ENCODE measurements at places on chromosomes 6 and 20. TPM values are rescaled to one million over a fixed set of nuclear protein-coding genes. Genes with fewer than 3 reads are reported as not detected.

GJA10 gene
- total RNA-seq = not detected

DDO gene
- 1.6 TPM for total RNA-seq

MATN4 gene
- 0.17 TPM for total RNA-seq

UNC93A gene
- total RNA-seq = not detected

DNA sequence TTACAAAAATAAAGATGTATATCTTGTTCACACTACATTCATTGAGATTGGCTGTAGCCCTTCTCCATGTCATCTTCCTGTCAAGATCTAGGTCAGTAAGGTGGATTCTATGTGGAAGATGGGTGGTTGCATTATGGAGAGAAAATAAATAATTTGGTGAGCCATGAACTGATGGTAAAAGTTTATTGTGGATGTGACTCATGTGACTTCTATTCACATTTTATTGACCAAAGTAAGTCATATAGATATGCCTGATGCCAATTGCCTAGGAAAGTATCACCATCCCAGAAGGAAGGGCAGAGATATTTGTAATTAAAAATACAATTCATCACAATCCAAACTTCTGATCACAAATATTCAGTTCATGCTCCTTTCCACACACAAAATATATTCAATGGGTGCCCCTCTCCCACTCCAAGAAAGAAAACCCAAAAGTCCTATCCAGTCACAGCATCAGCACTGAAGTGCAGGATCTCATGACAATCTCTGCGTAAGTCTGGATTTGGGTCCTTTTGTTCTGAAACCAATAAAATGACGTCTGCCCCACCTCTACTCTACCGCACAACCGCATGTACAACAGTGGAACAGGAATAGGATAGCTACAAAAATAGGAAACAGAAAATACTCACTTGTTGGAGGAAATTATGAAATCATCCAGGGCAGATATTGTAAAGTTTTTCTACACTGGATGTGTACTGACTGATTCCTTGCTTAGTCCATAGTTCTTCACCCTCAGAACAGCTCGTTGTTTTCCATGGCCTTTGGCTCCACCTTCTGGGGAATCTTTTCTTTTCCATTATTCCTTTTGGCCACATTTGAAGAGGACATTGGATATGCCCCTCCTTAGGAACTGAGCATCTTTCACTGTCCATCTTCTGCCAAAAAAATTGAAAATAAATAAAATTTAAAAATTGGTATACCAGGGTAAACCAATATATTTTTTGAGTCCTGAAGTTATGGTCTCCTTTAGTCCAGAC lies 16.1 kb upstream of the SLC17A3 start:
- DNase-seq = peak; percentile 66

DNA sequence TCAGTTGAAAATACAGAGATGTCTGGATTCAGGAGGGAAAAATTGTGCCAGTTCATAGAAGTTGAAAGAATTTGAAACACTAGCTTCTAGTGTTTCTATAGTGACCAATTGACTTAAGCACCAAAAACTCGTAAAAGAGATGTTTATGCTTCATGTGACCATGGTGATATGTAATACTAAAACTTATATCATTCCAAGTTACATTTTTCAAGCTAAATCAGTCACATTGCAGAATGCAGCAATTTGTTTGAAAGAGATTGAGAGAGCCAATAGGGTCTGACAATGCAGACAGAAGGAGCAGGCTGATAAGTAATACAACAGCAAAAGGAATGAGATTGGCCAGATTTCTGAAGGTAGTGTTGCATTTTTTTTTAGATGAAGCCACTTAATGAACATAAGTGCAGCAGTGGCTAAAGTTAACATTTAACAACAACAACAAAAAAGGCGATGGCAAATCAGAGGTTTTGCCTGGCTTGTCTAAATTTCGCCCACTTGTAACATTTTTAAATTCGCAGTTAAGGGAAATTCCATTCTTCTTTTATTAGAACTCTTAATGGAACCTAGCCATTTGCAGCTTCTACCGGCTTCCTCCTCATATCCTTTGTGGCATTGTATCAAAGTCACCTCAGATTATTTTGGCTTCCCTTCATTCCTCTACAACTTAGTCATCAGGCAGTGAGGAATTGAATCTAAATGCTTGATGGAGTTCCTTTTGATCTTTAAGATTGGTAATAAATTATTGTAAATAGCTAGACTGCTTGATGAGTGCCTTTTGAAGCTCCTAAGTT lies 484.0 kb upstream of the SOX4 start:
- no peak for DNase-seq

DNA sequence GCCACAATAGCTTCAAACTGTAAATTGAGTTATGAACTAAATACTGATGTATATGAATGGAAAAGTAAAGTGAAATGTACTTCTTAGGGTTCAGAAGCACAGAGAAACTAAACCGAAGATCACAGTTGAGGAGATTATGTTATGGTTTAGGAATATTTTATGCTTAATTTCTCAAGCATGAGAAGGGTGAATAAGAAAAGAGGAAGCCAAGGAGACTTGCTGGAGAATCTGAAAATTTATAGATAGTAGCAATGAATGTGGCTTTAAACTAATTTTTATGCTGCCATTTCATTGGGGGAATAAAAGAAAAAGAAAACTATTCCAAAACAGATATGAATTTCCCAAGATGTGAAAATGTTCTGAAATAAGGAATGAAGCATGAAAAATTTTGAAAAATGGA lies 5.6 kb downstream of the ANKS1A start:
- DNase-seq = no peak

GRCh38 chr20:52924411-52925271 lies 47.5 kb upstream of the TSHZ2 start:
- DNase-seq = no peak

DNA sequence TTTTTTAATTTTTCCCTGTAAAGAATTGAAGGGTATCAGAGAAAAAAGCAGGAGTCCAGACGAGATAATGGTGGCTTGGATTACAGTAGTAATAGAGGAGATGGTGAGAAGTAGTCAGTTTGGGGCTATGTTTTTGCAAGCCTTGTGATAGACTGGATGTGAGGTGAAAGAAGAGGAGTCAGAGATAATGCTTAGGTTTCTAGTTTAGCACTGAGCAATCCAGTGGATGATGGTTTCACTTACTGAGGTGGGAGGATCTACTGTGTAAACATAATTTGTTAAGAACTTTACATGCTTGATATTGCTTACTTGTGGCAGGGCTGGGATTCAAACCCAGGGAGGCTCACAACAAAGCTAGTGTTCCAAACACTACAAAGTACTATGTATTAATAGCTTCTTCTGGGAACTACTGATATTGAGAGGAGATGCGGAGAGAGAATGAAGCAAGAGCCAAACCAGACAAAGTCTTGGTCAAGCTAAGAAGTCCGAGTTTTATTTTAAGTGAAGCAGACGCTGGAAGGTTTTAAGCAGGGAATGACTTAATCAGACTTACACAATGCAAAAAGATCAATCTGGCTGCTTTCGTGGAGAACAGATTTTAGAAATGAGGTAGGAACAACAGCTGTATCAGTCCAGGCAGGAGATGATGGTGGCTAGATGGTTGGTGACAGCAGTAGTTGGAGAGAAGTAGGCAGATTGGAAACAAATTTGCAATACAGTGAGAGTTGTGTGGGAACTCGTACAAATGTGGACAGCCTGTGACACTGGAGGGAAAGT lies 58.0 kb downstream of the ZFAND3 start:
- no peak for DNase-seq

DNA sequence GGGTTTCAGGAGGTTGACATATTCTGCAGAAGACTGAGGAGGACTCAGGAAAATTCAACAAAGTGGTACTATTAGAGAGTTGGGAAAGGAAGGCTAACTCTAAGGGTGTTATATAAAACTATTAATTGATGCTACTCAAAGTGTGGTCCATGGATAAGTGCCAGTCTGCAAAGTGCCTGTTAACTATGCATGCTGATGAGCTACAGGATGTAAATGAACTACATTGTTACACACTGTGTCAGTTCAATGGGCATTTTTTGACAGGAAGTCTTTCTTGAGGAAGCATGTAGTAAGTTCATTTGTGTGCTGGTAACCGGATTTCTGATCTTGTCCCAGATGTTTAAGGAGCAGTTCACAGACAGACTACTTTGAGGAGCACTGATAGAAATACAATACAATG lies 75.6 kb downstream of the KLHL32 start:
- DNase-seq = no peak

GRCh38 chr20:34604980-34605788 lies 46.7 kb downstream of the MAP1LC3A start:
- DNase-seq = no peak

- DNase-seq = no peak
Measured at GRCh38 chr6:84554074-84554473, 210.3 kb downstream of the TBX18 start.

- DNase-seq = no peak
Measured at GRCh38 chr6:109039795-109040194, 54.9 kb downstream of the SESN1 start.

GRCh38 chr6:125846292-125847024 lies 55.7 kb downstream of the NCOA7 start:
- no peak for DNase-seq

- DNase-seq = no peak
Measured at GRCh38 chr6:156150391-156150790, 626.8 kb upstream of the ARID1B start.

GRCh38 chr6:55773620-55774216 lies 101.7 kb downstream of the BMP5 start:
- DNase-seq = no peak

GRCh38 chr6:44636561-44637248 lies 249.2 kb downstream of the CDC5L start:
- no peak for DNase-seq

DNA sequence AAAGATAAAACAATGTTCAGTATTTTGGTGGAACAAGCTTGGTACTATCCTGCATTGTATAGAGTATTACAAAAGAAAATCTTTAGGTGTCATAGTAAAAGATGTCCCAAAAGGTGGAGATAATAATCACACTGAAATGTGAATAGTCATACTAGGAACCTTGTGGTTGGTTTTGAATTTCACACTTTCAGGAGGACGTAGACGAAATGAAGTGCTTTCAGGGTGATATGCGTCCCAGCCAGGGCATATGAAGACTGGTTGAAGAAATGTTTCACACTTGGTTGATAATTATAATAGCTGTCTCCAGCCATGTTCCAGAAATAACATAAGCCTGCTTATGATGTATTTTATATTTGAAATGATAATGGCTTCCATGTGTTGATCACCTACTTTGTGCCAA lies 60.4 kb downstream of the SCAND1 start:
- no peak for DNase-seq
